ENCODE measurements at places on chromosomes 13 and 19. TPM values are rescaled to one million over a fixed set of nuclear protein-coding genes. Genes with fewer than 3 reads are reported as not detected.

The CEACAM1 gene
- total RNA-seq: 5.4 TPM

GRCh38 chr13:52765611-52766390 is 26.2 kb upstream of the CNMD start:
- no peaks in the 10 kb centered on the region for H3K36me3 ChIP-seq
- peaks cover 8% of the 10 kb centered on the region for H3K27me3 ChIP-seq
- no peaks in the 10 kb centered on the region for H3K4me1 ChIP-seq
- no peak overlapping the region for H3K27ac ChIP-seq
- no peak for DNase-seq

The KLK2 gene
- total RNA-seq: not detected

GRCh38 chr19:30775956-30776355 is 403.8 kb downstream of the ZNF536 start:
- DNase-seq: no peak
- no peaks in the 10 kb centered on the region for H3K36me3 ChIP-seq
- H3K4me3 ChIP-seq: no peak overlapping the region
- H3K27ac ChIP-seq: no peak overlapping the region

DNA sequence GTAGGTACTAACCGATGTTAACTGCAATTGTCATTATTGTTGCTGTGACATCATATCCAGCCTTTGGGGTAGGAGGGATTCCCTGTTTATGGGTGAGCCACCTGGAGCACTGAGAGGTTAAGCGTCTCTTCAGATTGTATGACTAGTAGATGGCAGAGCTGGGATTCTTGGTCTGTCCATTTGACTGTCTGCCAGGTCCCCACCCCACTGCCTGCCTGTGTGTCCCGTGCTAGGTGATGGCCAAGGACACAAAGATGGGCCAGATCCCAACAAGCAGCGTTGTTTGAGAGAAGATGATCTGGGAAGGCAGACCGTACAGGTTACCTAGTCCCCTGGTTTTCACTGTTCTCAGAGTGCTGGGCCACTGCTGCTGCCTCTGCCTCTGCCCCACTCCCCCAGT is 16.6 kb downstream of the PPP2R1A start:
- no peak for DNase-seq
- no peak overlapping the region for H3K27ac ChIP-seq
- H3K27me3 ChIP-seq: no peaks in the 10 kb centered on the region
- peaks cover 15% of the 10 kb centered on the region for H3K4me1 ChIP-seq

The RGS9BP gene
- total RNA-seq: 0.10 TPM

DNA sequence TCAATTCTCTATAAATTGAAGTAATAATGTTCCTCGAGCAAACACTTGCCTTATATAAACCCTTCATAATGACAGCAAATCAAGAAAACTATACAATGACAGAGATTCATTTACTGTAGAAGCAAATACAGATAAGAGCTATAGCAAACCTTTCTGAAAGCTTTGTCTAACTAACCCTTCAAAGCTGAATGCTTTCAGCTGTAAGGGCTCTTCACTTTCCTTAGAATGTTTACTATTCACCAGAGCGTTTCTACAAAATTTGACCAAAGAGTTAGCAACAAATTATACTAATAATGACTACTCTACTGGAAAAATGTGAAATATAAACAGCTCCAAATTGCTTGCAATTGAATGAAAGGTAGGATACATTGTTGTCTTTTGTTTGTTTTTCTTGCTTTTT is 218.1 kb downstream of the SLITRK5 start:
- no peak overlapping the region for H3K4me3 ChIP-seq
- no peaks in the 10 kb centered on the region for H3K4me1 ChIP-seq
- no peaks in the 10 kb centered on the region for H3K36me3 ChIP-seq
- no peaks in the 10 kb centered on the region for H3K27me3 ChIP-seq
- H3K27ac ChIP-seq: no peak overlapping the region

The TMPRSS9 gene
- total RNA-seq: not detected

- no peak within 1 kb of the TSS for H3K27ac ChIP-seq
- no peak within 1 kb of the TSS for H3K4me3 ChIP-seq
- no peaks in the 10 kb centered on the region for H3K36me3 ChIP-seq
- no peak for DNase-seq
Observed at GRCh38 chr19:51026554-51026831, at the start of gene KLK11. TSS of gene KLK11 (minus strand) at chr19:51026616. CDS start at chr19:51025631, 985 bp downstream.

- no peak for DNase-seq
- H3K4me1 ChIP-seq: peaks cover 37% of the 10 kb centered on the region
- peak overlapping the region; percentile 92 for H3K4me3 ChIP-seq
- peak overlapping the region; percentile 87 for H3K27ac ChIP-seq
Observed at GRCh38 chr19:42422092-42422900, 4.9 kb downstream of the LIPE start.

DNA sequence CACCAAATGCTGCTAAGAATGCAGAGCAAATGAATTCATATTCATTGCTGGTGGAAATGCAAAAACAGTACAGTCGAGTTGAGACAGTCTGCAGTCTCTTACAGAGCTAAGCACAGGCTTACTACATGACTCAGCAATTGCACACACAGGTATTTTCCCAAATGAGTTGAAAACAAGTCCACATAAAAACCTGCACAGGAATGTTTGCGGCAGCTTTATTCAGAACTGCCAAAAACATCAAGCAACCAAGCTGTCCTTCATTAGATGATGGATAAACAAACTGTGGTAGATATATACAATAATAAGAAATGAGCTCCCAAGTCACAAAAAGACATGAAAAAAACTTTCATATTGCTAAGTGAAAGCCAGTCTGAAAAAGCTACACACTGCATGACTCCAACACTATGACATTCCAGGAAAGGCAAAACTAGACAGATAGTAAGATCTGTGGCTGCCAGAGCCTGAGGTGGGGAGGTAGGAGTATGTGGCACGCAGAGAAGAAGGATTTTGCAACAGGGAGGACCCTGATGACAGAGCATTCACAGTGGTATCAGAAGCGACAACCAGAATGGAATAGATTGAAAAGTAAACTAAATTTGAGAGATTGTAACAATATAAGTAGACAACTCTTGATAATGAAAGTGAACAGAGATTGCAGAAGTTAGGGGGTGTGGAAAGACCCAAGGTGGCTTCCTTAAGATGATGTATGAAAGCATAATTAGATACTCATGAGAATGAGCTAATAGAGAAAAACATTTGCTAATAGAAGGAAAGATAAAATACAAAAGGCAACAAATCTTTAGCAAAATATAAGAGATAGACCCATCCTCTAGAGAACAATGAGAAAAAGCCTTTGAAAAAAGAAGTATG is 52.7 kb downstream of the TSC22D1 start:
- no peaks in the 10 kb centered on the region for H3K27me3 ChIP-seq
- H3K4me1 ChIP-seq: no peaks in the 10 kb centered on the region
- H3K27ac ChIP-seq: no peak overlapping the region

DNA sequence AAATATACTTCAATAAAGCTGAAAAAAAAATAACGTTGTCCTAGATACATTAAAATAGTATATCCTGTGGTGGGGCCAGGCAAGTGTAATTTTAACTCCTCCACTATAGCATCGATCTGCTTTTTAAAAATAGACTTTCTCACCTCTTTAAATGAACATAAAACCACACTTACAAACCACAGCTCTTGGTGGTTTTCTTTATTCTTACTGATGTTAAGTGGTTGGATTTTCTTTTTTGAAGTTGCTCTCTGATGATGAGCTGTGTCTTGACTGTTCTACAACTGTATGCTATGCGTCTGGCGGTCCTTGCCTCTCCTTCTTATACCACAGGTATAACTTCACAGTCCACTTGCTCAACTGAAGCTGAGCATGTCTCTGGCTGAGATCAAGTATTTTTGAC is 721.5 kb upstream of the KLHL1 start:
- no peaks in the 10 kb centered on the region for H3K36me3 ChIP-seq
- no peak overlapping the region for H3K4me3 ChIP-seq
- H3K4me1 ChIP-seq: no peaks in the 10 kb centered on the region
- no peak for DNase-seq
- H3K27me3 ChIP-seq: no peaks in the 10 kb centered on the region

DNA sequence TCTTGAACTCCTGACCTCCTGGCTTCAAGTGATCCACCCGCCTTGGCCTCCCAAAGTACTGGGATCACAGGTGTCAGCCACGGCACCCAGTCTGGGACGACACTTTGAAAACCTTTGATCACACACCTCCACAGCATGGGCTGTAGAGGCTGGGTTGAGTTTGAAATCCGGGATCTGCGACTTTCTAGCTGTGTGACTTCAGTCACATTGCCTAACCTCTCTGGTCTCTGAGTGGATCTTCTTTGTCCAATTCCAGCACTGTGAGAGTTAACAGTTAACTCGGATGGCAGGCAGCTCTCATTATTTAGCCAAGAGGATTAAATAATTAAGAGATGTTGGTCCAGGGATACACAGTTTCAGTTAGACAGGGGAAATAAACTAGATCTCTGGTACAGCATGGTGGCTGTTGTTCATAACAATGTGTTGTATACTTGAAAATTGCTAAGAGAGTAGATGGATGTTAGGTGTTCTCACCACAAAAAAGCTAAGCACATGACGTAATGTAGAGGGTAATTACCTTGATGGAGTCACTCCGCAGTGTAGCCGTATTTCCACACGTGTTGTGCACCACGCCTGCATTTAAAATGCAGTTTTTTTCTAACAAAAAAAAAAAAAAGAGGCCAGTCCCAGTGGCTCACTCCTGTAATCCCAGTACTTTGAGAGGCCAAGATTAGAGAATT is 1.9 kb downstream of the GALP start:
- no peaks in the 10 kb centered on the region for H3K36me3 ChIP-seq
- H3K4me1 ChIP-seq: no peaks in the 10 kb centered on the region
- DNase-seq: no peak

DNA sequence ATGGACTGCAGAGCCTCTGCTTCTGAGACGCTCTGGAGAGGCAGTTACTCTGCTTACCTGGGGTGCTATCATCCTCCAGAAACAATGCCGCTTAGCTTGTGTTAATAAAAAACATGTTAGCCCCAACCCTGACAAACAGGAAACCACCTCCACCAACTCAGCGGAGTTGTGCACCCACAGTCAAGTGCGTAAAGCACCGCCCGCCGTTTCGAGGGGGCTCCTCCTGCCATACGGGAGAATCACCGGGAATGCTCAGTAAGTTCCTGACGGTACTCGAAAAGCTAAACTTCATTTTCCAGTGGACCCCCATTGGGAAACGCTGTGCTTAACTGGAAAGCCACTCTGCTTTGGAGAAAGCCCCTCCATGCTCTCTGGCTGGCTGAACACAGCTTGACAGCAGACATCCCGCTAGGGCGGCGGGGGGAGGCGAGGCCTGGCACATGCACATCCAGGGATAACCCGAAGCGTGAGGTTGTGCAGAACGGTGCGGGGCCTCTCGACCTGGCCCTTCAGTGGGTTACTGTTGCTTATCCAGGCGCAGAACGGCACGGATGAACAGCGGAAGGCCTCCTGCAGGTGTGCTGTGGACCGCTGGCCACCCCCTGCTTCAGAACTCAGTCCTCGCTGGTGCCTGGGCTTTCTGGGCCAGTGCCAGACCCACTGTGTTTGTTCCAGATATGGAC is 17.1 kb downstream of the GAS6 start:
- no peak overlapping the region for H3K27ac ChIP-seq
- H3K4me3 ChIP-seq: no peak overlapping the region
- H3K27me3 ChIP-seq: no peaks in the 10 kb centered on the region
- H3K4me1 ChIP-seq: peaks cover 28% of the 10 kb centered on the region
- H3K36me3 ChIP-seq: no peaks in the 10 kb centered on the region

- peak; percentile 51 for DNase-seq
- no peaks in the 10 kb centered on the region for H3K27me3 ChIP-seq
- no peak overlapping the region for H3K27ac ChIP-seq
- H3K4me3 ChIP-seq: no peak overlapping the region
- peaks cover 2% of the 10 kb centered on the region for H3K4me1 ChIP-seq
Observed at GRCh38 chr19:11446652-11447301, 11.3 kb downstream of the PRKCSH start.

Data from activated CD4-positive, alpha-beta memory T cell treated with anti-CD3 and anti-CD28 coated beads for 36 hours (primary cell).